ENCODE measurements at places on chromosomes 1 and 21.
A peak's percentile ranks its signal among the peaks of the same experiment; 100 is the strongest.

GRCh38 chr1:201640624-201641023 lies 101.7 kb downstream of the NAV1 start:
- DNase-seq: peak; percentile 88

DNA sequence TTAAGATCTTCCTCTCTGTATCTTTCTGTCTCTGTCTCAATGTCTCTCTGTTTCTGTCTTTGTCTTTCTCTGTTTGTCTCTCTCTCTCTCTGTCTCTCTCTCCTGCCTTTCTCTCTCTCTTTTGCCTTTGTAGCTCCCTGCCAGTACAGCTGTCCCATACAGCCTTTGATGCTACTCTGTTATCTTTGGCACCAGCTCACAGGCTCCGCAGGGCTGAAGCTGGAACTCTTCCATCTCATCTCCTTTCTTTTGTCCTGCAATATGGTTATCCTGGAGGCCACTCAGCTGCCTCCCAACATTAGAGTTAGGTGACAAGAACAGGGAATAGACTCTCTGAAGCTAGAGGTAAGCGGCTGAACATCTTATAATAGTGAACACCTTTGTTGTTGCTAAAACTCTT lies 354.3 kb upstream of the NEGR1 start:
- DNase-seq: no peak

DNA sequence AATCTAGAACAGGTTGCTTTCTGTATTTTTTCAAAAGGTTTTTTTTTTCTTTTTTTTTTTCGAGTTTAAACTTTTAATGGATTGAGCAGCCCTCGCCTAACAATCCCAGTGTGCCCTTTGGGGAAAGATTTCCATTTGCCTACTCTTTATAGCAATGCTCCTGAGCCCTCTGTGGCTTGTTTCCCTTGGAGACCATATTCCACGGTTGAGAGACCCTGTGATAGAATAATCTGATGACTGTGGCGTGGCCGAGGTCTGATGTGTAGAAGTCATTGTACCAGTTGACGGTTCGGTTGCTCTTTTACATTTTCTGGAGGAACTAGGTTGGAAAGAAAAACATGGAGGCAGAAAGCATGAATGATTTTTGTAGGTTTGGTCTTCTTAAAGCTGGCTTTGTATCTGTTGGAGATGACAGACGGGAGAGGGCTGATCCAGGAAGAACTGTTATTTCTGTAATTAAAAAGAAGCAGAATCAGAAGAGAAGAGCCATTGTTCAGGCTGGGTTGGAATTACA lies 305.7 kb upstream of the NRIP1 start:
- no peak for DNase-seq

DNA sequence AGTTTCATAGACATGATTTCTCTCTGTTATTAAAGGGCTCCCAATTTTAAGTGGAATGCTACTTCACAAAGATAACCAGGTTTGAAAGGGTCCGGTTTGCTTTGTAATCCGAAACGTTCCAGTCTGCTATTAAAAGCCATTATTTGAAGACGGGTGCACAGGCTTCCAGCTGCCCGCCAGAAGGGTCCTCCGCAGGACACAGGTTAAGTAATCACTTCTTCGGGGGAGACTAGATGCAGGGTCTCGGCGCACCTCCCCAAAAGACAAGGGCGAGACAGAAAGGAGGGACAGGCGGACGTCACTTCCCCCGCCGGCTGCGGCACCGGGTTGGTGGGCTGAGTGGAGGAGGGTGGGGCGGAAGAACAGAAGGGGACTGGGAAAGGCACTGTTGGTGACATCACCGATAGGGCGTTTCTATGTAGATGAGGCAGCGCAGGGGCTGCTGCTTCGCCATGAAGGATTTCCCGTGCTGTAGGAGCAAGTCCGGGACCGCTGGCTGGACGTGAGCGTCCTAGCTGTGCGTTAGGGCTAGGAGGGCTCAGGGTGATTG lies 8.9 kb downstream of the RNU1-2 start:
- DNase-seq: peak; percentile 97

DNA sequence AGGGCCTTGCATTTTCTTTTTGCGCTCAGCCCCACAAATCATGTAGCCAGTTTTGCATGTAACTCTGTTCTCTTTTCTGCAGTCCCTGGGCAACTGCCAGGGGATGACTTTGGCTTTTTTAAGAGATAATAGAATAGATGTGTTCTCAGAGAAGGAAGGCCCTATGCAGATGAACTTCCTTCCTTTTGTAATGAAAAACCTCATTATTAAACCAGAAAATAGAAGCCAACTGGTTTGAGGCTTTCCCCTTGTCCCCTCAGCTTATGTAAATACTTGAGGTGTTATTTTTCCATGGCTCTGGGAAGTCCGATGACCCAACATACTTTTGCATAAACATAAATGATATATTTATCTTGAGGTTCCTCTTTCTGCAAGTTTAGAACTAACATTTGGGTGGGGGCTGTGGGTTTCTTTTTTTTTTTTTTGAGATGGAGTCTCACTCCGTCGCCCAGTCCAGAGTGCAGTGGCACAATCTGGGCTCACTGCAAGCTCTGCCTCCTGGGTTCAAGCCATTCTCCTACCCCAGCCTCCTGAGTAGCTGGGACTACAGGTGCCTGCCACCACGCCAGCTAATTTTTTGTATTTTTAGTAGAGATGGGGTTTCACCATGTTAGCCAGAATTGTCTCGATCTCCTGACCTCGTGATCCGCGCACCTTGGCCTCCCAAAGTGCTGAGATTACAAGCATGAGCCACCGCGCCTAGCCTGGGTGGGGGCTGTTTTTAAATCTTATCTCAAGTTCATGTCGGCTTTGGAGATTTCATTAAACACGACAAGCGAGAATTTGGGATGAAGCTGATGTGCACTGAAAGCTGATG lies 14.4 kb upstream of the FCRL5 start:
- no peak for DNase-seq

GRCh38 chr1:172382406-172382805 lies 38.1 kb upstream of the C1orf105 start:
- DNase-seq: no peak
